NCI-H187 treated with DMSO at 0.1 percent for 48 hours (cell line): ENCODE measurements at places on chromosomes 5 and 9.

- DNase-seq = no peak
These were observed 69.0 kb downstream of the MFAP3 start for GRCh38 chr5:154107756-154108155.

GRCh38 chr9:93653760-93654159, 77.4 kb downstream of the PHF2 start:
- DNase-seq = no peak

DNA sequence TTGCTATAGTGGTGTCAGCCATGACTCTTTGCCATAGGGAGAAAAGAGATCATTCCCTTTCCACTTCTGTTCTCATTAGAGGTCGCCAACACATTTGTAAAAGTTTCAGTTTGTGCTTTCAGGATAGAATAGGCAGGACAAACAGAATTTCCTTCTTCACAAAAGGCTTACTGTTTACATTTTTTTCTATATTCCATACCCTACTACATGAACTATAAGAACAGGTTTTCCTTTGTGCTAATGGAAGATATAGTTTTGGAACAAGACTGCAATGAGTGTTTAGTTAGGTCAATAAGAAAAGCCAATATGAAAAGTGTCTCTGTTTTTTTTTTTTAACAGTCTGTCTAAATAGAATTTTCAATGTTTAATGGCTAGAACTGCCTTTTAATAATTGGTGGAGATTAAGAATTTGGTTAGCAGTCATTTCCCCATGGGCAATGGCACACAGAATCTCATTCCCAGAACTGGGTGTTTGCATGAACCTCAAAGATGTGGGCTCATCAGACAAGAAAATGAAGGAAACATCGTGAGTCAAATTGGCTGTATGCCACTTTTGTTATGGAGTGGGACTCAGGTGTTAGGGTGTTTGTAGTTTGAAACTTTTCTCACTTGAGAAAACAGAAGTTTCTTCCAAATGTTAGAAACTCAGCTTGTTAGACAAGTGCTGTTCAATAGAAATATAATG, 75.2 kb upstream of the PRLR start:
- no peak for DNase-seq

DNA sequence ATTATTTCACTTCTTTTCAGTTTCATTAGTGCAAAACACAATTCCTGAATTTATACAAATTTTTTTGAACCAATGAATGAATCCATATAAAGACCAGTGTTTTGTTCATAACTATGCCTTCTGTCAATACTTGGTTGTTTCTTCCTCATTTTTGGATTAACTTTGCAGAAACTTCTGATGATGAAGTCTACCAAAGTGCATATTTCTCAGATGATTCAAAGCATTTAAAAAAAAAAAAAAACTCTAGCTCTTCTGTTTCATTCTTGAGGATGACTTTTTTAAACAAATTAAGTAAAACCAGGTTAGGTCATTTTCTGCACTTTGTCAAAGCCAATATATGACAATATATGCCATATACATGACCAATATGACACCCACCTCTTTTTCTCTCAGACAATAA, 92.6 kb downstream of the CHSY3 start:
- no peak for DNase-seq

DNA sequence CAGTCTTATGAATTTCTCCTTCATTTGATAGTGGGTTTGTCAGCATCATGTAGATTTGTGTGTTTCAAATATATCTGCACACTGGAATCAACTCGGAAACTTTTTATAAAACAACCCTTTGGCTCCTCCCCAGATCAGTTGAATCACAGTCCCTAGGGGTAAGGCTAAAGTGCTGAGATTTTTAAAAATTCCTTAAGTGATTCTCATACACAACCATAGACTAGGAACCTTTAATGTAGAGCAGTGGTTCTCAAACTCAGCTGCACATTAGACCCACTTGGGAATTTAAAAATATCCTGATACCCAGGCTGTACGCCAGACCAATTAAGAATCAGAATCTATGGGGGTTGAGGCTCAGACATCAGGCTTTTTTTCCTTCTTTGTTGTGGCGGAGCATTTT, 17.5 kb upstream of the JAK2 start:
- no peak for DNase-seq

DNA sequence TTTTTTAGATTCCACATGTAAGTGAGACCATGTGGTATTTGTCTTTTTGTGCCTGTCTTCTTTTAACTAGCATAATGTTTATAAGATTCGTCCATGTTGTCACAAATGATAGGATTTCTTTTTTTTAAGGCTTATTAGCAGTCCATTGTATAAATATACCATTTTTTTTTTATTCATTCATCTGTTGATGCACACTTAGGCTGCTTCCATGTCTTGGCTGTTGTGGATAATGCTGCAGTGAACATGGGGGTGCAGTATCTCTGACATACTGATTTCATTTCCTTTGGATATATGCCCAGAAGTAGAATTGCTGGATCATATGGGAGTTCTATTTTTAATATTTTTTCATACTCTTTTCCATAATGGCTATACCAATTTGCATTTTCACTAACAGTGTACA, 48.7 kb downstream of the KIAA1958 start:
- DNase-seq = no peak
